Fibroblast of pulmonary artery (primary cell): ENCODE measurements at places on chromosomes 13 and 19.

- DNase-seq, result no peak
These were observed 4.4 kb downstream of the ZNF473 start for GRCh38 chr19:50030225-50030624.

GRCh38 chr13:109333893-109334651 is 452.3 kb downstream of the IRS2 start:
- DNase-seq, result no peak

DNA sequence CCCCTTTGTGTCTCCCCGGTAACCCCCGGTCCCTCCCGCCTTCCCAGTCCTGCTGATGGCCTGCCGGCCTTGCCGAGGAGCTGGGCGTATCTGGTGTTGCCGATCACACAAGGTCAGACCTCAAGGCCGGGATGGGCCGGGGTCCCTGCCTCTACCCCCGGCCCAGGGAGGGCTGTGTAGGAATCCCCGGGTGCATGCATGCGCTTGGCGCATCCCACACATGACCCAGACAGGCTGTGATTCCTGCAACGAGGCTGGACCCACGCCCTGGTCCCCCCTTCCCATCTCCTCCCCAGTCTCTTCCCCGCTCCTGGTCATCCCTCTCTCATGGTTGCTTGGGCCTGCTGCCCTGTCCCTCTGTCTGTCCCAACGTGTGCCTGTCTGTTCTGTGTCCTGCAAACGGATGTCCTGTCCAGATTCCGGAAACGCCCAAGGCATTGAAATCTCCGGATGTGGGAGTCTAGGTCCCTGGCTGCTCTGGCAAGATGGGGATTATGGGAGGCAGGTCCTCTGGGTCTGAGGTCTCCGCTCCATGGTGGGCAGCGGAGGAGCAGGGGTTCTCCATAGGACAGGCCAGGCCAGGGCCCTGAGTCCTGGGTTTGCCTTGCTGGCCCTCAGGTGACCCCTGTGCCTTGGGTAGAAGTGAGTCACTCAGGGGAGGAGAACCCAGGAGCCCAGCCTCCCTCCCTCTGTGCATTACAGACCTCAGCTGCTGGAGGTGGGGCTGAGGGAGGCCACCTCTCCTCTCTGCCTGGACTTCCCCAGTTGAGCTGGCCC is 1.6 kb downstream of the PKN1 start:
- peak; percentile 82 for DNase-seq

DNA sequence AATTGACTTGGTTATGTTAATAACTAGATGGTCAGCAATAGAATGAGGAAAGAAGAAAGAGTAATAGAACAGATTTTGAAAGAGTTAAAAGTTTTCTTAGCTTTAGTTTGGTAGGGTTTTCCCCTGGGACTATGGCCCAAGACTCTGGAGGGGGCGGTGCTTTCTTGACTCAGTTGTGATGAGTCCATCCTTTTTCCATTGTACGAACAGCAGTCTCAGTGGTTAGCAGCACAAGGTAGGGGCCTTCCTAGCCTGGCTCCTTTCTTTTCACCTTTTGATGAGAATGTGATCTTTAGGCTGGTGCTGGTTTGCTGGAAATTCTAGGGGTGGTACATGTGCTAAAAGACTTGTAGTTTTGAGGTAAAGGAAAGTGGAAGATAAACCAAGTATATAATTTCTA is 38.8 kb downstream of the ZNF506 start:
- DNase-seq, result no peak

DNA sequence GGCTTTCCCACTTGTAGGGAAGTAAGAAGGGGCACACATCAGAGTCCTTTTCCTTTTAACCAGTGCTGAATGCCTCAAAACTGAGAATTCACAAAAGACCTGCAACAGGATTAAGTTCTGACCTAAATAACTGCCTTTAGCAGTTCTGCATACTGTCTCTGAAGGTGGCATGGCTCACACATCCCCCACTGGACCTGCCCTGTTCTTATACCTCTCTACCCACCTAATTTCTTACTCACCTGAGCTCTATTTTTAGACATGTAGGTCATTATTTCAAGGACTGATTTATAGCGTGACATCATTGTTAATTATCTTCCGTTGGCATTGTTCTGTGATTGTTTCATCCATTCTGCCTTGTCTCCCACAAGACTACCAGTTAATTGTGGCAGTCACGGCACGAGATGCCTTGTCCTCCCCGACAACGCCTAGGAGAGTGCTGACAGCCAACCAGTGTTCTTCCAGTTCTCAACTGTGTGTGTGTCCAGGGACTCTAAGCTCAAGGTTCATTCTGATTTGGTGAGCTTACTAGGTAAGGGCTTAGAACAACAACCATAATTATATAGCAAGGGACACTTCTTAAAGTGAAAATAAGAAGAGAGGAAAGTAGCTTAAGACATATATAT is 27.1 kb upstream of the UBL3 start:
- peak; percentile 2 for DNase-seq

DNA sequence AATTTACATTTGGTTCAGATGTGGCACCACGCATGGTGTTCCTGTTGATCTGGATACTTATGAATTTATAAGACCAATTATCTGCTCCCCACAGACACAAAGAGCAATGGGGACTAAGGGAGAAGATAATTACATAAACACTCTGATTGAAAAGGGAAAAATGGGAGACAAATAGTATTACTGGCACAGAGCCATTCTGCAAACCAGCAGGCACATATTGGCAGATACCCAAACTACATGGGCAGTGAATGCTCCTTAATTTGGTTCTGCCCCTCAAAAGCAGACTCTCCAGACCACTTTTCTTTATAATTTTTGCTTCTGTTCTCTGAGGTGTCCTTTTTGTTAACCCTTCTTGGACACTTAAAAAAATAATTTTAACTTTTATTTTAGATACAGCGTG is 1674.2 kb downstream of the PCDH9 start:
- DNase-seq, result no peak

DNA sequence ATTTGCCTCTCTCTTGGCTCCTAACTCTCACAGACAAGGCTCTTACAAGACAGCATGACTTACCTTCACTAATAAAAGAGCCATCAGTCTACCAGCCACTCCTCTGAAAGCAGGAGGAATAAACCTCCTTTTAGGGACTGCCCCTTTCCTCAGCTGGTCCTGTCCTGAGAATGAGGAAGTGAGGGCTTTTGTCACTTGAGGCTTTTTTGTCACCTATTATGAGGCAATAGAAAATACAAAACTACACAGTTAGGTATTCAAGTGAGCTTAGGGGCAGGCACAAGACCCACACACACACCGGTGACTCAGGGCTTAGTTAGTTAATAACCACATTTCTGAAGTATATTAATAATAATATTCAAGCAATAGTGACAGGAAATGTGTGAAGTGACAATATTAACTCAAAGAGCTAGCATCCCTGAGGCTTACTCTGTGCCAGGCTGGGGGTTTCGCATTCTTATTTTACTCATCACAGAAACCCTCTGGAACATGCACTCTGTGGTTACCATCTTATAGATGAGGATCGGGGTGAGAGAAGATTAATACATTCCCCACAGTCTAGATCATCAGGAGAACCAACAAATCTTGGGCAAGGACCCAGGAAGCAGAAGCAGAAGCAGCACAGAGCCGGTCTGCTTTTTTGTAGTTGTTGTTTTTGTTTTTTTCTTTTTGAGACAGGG is 379.9 kb downstream of the LIG4 start:
- peak; percentile 52 for DNase-seq

GRCh38 chr13:111555903-111556302 is 235.5 kb downstream of the TEX29 start:
- no peak for DNase-seq

- no peak for DNase-seq
These were observed 115.7 kb upstream of the STARD13 start for GRCh38 chr13:33401238-33401637.

GRCh38 chr13:24625870-24626849 is 54.0 kb upstream of the ATP12A start:
- no peak for DNase-seq

DNA sequence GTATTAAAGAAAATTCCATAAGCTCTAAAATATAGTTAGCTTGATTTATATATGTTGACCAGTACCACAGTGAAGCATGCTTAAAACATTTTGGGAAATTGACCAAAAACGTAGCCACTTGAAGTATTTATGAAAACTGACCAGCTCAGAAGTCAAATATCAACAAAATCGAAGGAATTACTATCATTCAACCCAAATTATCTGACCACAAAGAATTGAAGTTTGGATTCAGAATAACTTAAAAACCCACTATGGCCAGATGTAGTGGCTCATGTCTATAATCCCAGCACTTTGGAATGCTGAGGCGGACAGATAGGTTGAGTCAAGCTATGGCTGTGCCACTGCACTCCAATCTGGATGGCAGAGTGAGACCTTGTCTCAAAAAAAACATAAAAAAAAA is 31.9 kb downstream of the GPALPP1 start:
- DNase-seq, result no peak

GRCh38 chr19:44005973-44006372 is 3.2 kb downstream of the ZNF230 start:
- DNase-seq, result peak; percentile 74

- peak; percentile 12 for DNase-seq
These were observed 867 bp downstream of the ZNF546 start for GRCh38 chr19:39997638-39998216.

GRCh38 chr19:4980067-4980466 is 11.2 kb downstream of the KDM4B start:
- DNase-seq, result no peak

DNA sequence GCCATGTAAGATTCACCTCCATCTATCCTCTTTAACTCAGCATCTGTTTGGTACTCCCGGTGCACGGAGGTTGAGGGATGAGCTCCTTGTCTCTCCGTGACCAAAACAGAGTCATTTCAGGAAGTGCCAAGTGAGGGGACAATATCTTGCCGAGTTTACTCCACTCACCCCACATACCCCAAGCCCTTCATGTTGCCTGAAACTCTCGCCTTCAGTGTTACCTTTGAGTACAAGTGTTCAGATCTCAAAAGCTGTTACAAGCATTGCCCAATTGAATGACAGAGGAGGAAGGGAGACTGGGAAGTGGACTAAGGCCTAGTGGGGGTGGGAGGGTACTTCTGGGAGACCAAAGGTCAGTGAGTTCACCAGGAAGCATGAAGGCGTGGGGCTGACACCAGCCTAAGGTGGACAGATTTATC is 6.0 kb upstream of the SIGLEC12 start:
- DNase-seq, result no peak

- no peak for DNase-seq
These were observed 182.9 kb downstream of the SLITRK6 start for GRCh38 chr13:85616275-85616674.

DNA sequence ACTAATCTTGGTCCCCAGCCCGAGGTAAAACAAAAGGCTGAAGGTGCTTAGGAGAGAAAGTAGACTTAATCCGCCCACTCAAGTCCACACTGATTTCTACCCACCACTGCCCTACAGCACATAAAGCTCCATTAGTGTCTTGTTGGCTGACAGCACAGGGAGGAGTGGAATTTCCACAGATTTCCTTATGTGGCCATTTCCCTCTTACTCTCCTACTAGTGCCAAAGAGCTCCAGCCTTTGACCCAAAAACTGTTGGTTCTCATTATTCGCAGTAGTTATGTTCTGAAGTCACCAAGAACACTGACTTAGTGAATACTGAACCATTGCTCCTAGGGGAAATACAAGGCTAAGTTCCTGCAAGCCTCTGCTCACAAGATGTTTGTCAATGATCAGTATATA is 61.2 kb downstream of the RAB20 start:
- DNase-seq, result no peak

DNA sequence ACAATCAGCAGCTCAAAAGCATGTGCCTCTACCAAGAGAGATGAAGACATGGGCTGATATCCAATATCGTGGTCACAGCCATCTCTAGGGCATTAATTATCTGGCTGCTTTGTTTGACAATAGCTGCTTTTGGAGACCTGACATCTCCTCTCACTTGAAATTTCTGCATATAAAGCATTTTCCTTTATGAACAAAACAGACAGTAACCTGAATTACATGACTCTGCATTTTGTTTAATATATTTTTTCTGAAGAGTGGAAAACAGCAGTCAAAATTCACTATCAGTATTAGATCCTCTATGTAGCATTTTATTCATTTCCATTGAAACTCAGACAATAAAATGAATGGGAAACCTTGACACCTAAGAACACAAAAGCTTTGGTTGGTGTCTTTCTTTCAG is 42.4 kb upstream of the ESD start:
- no peak for DNase-seq

DNA sequence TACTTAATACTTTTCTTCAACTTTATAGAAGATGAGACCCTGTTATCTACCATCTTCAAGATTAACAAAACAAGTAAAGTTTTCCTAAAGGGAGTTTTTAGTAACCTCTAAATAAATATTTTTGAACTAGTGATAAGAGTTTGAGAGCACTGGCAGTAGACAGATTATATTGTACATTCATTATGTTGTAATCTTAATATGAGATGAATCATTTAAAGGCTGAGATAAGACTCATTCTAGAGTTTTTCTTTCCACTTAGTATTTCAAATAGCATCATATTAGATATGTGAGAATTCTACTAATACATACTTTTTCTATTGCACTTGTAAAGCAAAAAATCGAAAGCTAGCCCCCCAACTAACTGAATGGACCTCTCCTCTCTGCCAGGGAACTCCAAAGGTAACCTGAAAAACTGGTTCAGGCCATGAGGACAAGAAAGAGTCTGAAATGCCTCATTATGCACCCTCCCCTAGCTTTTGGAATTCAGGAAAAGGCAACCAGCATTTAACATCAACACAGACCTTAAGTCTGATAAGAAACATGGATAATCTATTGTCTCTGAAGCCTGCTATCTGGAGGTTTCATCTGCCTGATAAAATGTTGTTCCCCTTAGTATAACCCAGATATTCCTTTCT is 875.4 kb upstream of the SLC10A2 start:
- peak; percentile 24 for DNase-seq

GRCh38 chr13:113902986-113903775 is 39.3 kb upstream of the GAS6 start:
- no peak for DNase-seq

DNA sequence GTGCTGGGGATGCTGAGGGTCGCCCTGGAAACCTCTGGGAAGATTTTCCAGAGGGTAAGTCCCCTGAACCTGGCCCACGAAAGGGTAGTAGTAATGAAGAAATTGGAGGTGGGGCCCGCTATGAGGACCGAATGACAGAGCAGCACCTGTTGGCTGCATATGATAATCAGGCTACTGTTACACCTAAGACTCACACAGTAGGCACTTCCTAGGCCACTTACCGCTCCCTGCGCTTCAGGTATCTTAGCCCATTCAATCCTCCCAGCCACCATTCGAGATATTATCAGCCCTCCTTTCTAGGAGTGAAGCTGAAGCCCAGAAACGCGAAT is 4.3 kb upstream of the LRFN3 start:
- no peak for DNase-seq

DNA sequence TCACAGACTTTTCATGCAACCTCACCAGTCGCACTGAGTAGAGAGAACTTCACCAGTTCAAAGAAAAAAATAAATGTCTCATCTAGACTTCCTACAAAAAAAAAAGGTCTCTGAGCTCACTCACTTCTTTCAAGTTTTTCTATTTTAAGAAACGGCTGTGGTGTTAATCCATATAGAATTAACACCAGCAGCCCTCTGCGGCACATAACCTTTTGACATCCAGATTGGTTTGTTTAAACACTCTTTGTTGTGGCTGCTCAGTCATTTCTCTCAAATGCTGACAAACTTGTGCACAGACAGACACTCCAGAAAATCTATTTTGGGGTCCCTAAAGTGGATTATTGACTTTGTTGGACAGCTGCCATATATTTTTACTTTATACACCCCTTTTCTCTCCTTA is 874.9 kb downstream of the EFNB2 start:
- DNase-seq, result no peak

- DNase-seq, result no peak
These were observed 12.9 kb upstream of the GIPR start for GRCh38 chr19:45655073-45655472.

- peak; percentile 34 for DNase-seq
These were observed 121.5 kb upstream of the CSNK1A1L start for GRCh38 chr13:37226971-37227370.
